Umbilical cord (tissue), 2 donors: ENCODE measurements at places on chromosomes 6 and 20.

DNA sequence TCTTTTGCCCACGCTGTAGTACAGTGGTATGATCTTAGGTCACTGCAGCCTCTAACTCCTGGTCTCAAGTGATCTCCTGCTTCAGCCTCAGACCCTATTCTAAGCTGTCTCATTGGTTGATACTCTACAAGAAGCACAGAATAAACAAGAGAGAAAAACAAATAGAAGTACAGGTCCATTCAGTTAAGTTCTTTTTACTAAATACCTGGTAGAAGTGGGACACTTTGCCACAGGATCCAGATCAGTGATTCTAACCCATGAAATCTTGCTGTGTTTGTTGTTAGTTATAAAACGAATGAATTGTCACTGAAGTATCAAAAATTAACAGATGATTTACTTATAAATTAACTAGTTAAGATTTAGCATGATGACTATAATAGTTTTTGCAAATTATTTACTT is 76.7 kb downstream of the SCAND1 start:
- no peak for DNase-seq

DNA sequence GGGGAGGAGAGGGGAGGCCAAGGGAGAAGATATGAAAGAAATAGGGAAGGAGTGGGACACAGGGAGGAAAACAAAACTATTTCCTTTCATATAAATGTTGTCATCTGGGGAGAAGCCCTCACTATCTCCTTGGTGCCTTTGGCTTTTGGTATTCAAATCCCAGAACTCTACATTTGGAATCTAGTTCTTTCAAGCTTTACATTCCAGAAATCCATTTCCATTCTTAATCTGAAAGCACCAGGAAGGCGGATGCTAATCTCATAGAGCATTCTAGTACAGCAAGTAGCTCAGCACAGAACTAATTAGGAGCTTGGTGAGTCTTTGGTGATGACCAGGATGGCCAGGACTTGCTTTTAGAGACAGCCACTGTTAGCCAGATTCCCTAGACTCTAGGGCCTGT is 177.9 kb downstream of the KIF16B start:
- DNase-seq, result no peak

GRCh38 chr6:30885481-30885998 is 1.2 kb downstream of the DDR1 start:
- DNase-seq, result peak; percentile 67

- no peak for DNase-seq
Measured at GRCh38 chr20:16709017-16709416, 20.8 kb upstream of the SNRPB2 start.

- no peak for DNase-seq
Measured at GRCh38 chr6:111096246-111096645, 8.9 kb downstream of the SLC16A10 start.

- DNase-seq, result peak; percentile 49
Measured at GRCh38 chr6:56713254-56713672, 70.6 kb upstream of the DST start.
